ENCODE measurements at places on chromosomes 12 and 14. TPM values are rescaled to one million over a fixed set of nuclear protein-coding genes. Genes with fewer than 3 reads are reported as not detected.

DNA sequence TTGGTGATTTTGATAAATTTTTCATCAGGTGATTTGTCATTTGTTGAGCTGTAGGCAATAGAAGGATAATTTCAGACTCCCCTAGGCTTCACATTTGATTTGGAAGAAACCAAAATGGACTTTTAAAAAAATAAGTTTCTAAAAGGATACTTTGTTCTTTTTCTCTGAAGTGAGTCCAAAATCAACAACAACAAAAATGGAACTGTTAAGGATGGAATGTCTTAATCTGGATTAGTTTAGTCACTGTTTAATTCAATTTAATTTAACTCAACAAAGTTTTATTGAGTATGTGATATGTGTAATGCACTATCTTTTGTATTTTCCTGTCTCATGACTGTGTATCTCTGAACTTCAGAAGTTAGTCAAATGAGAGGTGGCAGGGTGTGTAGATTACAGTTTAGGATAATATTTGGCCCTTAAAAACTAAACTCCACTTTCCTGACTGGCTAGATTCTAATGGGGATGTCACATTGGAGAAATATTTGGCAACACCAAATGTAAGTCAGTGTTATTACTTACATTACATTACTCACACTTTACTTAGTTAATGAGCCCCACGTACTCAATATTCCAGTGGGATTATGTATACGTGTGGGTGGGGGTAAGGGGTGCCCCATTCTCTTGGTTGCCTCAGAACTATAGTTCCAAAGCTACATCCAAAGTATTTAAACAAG lies 209.7 kb downstream of the BCAT1 start:
- H3K27ac ChIP-seq: no peak overlapping the region
- peaks cover 11% of the 10 kb centered on the region for H3K4me1 ChIP-seq
- no peaks in the 10 kb centered on the region for H3K36me3 ChIP-seq
- DNase-seq: peak; percentile 82

RPGRIP1 gene
- total RNA-seq: 0.65 TPM

LYZ gene
- 186 TPM for total RNA-seq

- no peaks in the 10 kb centered on the region for H3K36me3 ChIP-seq
- no peak overlapping the region for H3K4me3 ChIP-seq
- H3K4me1 ChIP-seq: no peaks in the 10 kb centered on the region
- H3K27ac ChIP-seq: no peak overlapping the region
- DNase-seq: no peak
These were observed 3.5 kb downstream of the KLRD1 start for GRCh38 chr12:10310926-10311720.

DNA sequence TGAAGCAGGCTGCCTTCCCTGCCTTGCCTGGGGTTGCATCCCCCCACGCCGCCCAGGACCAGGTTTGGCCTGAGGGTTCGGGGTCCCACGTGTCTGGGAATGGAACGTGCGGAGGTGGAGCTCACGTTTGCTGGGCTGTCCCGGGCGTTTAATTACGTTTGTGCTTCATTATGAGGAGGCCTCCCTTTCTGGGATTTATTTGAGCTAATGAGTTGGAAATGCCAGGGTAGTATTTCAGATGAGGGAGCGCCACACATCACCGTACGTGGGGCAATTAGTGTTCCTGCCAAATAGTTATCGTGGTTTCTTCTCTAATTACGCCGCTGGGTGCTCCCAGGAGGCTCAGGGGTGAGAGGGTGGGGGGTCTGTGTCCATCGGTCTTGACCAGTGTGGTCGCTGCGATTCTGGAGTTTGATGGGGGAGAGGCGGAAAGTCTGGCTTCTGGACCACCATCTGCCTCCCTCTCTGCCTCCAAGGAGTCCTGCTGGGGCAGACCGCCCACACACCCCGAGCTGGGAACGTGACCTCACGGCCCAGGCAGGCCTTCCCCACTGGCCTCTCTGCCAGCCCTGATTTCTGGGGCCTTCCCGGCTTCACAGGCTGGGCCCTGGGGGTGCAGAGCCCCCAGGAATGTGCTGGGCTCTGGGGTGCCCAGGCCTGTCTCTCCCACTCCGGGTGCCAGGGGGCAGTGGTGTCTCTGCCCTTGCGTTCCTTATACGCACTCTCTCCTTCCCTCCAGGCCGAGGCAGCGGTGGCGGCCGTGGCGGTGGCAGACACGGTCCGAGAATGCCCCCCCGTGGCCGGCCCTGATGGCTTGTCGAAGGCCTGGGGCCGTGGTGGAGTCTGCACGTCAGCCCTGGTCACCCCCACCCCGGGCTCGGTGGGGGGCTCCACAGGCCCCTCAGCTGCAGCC lies 18.9 kb downstream of the KIF26A start:
- H3K27me3 ChIP-seq: no peaks in the 10 kb centered on the region
- no peak for DNase-seq
- no peak overlapping the region for H3K4me3 ChIP-seq
- H3K36me3 ChIP-seq: peaks cover 2% of the 10 kb centered on the region
- peaks cover 13% of the 10 kb centered on the region for H3K4me1 ChIP-seq

DNA sequence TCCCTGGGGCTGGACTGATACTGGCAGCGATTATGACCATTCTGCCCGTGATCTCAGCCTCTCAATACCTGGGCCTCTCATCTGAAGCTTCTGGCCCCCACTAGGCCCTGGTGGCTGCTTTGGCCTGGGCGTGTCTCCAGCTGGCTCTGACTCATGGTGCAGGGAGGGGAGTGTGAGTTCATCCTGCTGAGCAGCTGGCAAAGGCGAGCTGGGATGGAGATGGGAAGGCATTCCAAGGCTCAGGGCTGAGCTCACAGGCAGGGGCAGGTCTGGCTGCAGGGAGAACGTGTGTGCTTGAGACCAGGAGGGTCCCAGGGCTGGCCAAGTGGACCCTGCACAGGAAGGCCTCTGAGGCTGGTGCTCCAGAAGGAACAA lies 221.8 kb downstream of the TMEM121 start:
- no peak for DNase-seq
- no peaks in the 10 kb centered on the region for H3K27me3 ChIP-seq
- no peak overlapping the region for H3K4me3 ChIP-seq
- no peaks in the 10 kb centered on the region for H3K4me1 ChIP-seq
- no peaks in the 10 kb centered on the region for H3K36me3 ChIP-seq

DNA sequence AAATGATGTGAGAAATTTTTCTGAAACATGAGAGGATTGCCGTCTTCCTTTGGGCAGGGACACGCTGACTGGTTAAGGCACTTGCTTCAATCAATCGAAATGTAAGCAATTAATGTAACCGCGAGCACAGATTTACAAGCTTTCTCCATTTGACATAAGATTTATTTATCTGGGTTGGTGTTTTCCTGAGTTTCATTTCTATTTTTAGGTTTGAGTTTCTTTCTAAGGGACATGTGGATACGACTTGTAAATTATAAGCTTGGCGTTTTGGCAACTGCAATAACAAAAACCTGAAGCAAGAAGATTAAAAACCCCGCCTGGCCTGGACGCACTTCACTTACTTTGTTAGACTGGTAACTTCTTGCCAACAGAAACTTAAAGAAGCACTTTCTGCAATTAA lies 20.3 kb upstream of the SINHCAF start:
- no peaks in the 10 kb centered on the region for H3K4me1 ChIP-seq
- no peak for DNase-seq
- H3K4me3 ChIP-seq: no peak overlapping the region
- no peaks in the 10 kb centered on the region for H3K36me3 ChIP-seq
- H3K27me3 ChIP-seq: no peaks in the 10 kb centered on the region

GPX2 gene
- 2.9 TPM for total RNA-seq

GLRX5 gene
- 22.4 TPM for total RNA-seq
